ENCODE measurements at places on chromosomes 13 and 19. TPM values are rescaled to one million over a fixed set of nuclear protein-coding genes. Genes with fewer than 3 reads are reported as not detected.

DNA sequence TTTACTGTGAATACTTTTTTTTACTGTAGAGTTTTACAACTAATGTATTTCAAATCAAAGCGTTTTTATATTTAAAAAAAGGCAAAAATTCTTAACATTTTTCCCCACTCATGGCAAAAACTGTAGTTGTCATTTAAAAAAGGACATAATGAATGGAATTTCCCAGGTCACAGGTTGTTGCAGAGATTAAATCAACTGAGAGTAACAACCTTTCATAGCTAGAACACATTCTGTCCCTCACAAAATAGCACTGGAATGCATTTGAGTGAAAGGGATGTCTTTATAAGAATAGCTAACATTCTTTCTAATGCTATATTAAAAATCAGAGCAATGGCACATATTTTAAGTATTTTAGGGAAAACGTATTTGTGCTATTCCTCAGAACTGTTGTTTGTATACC, 1393.3 kb upstream of the ATXN8OS start:
- peak overlapping the region; percentile 86 for H3K27ac ChIP-seq
- no peak for DNase-seq
- no peaks in the 10 kb centered on the region for H3K36me3 ChIP-seq
- peaks cover 42% of the 10 kb centered on the region for H3K27me3 ChIP-seq
- H3K4me3 ChIP-seq = no peak overlapping the region

DNA sequence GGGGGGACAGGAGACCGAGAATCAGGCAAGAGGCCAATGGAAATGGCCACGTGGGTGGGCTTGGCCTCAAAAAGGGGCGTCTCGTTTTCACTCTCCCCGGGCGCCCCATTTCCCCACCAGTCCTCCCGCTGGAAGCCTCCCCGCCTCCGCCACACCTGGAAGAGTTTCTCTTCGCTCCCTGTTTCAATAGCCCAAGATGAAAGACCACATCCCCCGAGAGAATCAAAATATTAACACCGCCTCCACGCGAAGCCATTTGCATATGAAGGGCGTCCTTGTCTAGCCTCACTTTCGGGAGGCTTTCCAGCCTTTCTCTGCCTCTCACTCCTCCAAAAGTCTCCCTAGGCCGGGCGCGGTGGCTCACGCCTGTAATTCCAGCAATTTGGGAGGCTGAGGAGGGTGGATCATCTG, 691 bp upstream of the OLFM2 start:
- peak overlapping the region; percentile 58 for H3K27ac ChIP-seq
- peaks cover 10% of the 10 kb centered on the region for H3K27me3 ChIP-seq
- peak overlapping the region; percentile 64 for H3K4me3 ChIP-seq
- H3K36me3 ChIP-seq = peaks cover 4% of the 10 kb centered on the region
- peaks cover 29% of the 10 kb centered on the region for H3K4me1 ChIP-seq
- DNase-seq = peak; percentile 79

The ATP7B gene
- total RNA-seq = 11.8 TPM

DNA sequence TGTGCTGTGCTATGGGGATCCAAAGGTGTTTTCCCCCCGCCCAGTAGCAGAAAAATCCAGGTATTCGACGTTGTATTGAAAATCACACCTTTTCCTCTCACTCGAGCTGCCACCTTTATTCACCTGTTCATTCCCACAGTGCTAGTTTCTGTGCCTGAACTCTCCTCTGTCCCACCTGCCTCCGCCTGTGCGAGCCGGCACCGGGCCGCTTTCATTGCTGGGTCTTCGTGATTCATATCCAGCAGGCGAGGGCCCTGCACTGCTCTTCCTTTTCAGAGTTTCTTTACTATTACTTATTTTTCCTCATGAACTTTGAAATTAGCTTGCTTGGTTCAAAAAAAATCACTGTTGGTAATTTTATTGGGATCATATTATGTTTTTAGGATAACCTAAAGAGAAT, 42.4 kb upstream of the SOX1 start:
- no peaks in the 10 kb centered on the region for H3K4me1 ChIP-seq
- DNase-seq = no peak
- peaks cover 2% of the 10 kb centered on the region for H3K36me3 ChIP-seq
- peaks cover 9% of the 10 kb centered on the region for H3K27me3 ChIP-seq
- no peak overlapping the region for H3K27ac ChIP-seq

The KLK14 gene
- 1.1 TPM for total RNA-seq

The CYP2F1 gene
- 1.3 TPM for total RNA-seq

The DUS3L gene
- total RNA-seq = 30.6 TPM

The CABP5 gene
- total RNA-seq = not detected

DNA sequence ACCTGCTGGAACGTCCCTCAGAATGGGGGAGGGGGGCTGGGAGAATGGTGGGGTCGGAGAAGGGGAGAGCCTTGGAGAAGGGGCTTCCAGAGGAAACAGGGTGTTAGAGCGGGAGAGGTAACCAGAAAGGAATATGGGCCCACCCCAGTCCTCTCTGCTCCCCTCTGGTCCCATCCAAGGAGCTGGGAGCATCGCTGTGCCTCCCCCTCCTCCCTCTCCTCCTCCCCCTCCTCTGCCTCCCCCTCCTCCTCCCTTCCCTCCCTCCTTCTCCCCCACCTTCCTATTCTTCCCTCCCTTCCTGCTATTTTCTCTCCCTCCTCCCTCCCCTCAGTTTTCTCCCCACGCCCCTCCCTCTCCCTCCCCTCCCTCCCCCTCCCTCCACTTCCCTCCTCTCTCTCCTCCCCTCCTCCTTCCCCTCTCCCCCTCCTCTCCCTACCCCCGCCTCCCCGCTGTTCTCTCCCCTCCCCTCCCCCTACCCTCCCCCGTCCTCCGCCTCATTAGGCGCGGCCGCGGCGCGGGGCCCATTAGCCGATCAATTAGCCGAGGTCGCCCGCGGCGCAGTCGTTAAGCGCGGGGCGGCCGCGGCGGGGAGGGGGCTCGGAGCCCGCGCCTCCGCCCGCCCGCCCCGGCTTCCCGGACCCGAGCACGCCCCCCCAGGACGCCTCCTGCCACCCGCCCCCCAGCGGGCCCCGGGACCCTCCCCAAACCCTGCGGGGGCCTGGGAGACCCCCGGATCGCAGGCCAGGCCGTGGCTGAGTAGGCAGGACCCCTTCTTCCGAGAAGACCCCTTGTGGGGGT, 15.4 kb downstream of the TLE5 start:
- no peak for DNase-seq
- no peaks in the 10 kb centered on the region for H3K36me3 ChIP-seq
- peaks cover 38% of the 10 kb centered on the region for H3K27me3 ChIP-seq
- H3K27ac ChIP-seq = no peak overlapping the region
- peaks cover 29% of the 10 kb centered on the region for H3K4me1 ChIP-seq
- peak overlapping the region; percentile 82 for H3K4me3 ChIP-seq

- H3K36me3 ChIP-seq = peaks cover 54% of the 10 kb centered on the region
These were observed 4.7 kb downstream of the SLC1A5 start for GRCh38 chr19:46783670-46784069.

DNA sequence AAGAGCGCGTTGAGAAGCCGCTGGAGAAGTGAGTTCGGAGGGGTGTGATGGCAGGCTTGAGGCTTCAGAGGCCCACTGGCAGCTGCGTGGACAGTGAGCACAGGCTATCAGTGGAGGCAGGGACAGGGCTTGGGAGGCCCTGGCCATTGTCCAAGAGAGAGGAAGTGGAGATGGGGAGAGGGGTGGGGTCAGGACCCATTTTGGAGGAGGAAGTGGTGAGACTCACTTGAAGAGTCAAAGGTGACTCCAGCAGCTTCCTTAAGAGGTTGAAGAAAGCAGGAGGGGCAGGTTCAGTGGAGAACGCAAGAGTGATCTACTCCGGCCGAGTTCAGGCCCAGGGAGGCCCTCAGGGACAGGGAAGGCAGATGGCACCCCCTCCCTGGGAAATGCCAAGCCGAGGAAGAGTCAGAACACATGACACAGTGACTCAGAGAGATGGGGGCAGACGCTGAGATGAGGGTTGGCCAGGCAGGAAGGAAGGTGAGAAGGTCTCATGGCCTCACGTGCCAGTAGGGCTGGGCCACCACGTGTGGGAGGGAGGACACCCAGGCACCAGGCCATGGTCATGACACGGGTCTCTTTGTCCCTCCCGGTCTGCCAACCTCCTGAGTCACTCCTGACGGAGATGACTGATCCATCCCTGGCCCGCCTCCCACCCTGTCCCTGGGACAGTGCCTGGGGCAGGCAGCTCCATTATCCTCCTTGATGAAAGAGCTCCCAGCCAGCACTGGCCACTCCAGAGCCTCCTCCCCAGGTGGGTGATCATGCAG, 10.1 kb upstream of the CD22 start:
- H3K36me3 ChIP-seq = 0 out of 2 replicates have a peak, but pooled peaks cover 2% of the 10 kb centered on the region
- no peak overlapping the region for H3K4me3 ChIP-seq
- H3K4me1 ChIP-seq = no peaks in the 10 kb centered on the region
- peaks cover 8% of the 10 kb centered on the region for H3K27me3 ChIP-seq
- no peak overlapping the region for H3K27ac ChIP-seq

The PSG7 gene
- total RNA-seq = not detected

- H3K4me3 ChIP-seq = no peak overlapping the region
- DNase-seq = no peak
- no peaks in the 10 kb centered on the region for H3K27me3 ChIP-seq
- peaks cover 56% of the 10 kb centered on the region for H3K36me3 ChIP-seq
- H3K27ac ChIP-seq = peak overlapping the region; percentile 57
- H3K4me1 ChIP-seq = no peaks in the 10 kb centered on the region
These were observed 3.5 kb downstream of the USF2 start for GRCh38 chr19:35272122-35272719.

The TEX30 gene
- total RNA-seq = 8.4 TPM

The MISP gene
- total RNA-seq = 0.70 TPM

The EFNA2 gene
- 14.2 TPM for total RNA-seq

The GPC6 gene
- total RNA-seq = 24.3 TPM

- peaks cover 64% of the 10 kb centered on the region for H3K36me3 ChIP-seq
- H3K27ac ChIP-seq = no peak overlapping the region
- peaks cover 22% of the 10 kb centered on the region for H3K27me3 ChIP-seq
- H3K4me3 ChIP-seq = no peak overlapping the region
- no peaks in the 10 kb centered on the region for H3K4me1 ChIP-seq
These were observed 125.4 kb upstream of the USP29 start for GRCh38 chr19:56994251-56995017.

DNA sequence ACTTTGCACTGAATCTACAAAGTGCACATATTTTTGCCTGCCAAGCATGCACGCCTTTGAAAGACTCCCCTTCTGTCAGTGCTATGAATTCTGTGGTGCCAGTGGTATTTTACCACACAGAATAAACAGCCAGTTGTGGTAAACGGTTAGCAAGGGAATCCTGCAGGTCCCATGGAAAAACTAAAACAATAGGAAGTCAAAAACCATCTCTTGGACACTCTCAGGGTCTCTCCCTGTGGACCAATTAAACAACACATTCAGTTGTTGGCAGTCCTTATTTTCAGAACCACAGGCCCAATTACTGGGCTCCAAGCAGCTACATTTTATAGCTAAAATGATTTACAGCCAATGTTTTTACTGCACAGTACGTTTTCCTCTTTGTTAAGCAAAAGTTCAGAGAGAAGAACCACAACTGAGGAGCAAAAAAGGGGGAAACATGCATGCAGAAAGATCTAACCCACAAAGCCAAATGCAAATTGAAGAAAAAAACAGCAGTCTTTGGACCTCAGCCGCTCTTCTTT, 116.9 kb downstream of the KCTD12 start:
- no peaks in the 10 kb centered on the region for H3K36me3 ChIP-seq
- no peak overlapping the region for H3K4me3 ChIP-seq
- H3K27ac ChIP-seq = no peak overlapping the region
- no peaks in the 10 kb centered on the region for H3K27me3 ChIP-seq
- no peak for DNase-seq
- peaks cover 16% of the 10 kb centered on the region for H3K4me1 ChIP-seq

DNA sequence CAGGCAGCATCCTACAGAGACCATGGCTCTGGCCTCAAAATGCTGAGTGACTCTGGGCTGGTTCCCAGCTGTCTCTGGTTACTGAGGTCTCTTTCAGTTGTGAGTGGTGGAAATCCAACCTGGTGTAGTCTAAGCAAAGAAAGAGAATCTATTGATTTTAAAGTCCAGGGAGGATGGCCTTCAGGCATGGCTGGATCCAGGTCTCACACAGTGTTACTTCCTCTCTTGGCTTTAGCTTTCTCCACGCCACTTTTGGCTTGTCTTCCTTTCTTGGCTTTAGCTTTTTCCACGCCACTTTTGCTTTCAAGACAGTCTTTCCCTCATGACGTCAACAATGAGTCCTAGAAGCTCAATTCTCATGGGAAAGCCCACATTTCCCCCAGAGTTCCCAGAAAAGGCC, 4.1 kb downstream of the CYP4F3 start:
- DNase-seq = no peak
- no peak overlapping the region for H3K27ac ChIP-seq
- peaks cover 75% of the 10 kb centered on the region for H3K36me3 ChIP-seq
- no peak overlapping the region for H3K4me3 ChIP-seq

GRCh38 chr19:42401365-42402303, 11.5 kb upstream of the CNFN start:
- peaks cover 46% of the 10 kb centered on the region for H3K27me3 ChIP-seq
- peaks cover 26% of the 10 kb centered on the region for H3K4me1 ChIP-seq
- peak; percentile 89 for DNase-seq
- H3K36me3 ChIP-seq = 0 out of 2 replicates have a peak, but pooled peaks cover 2% of the 10 kb centered on the region
- H3K27ac ChIP-seq = peak overlapping the region; percentile 85
- H3K4me3 ChIP-seq = peak overlapping the region; percentile 77

GRCh38 chr13:40351537-40352379, 314.7 kb downstream of the FOXO1 start:
- no peak overlapping the region for H3K4me3 ChIP-seq
- H3K4me1 ChIP-seq = peaks cover 67% of the 10 kb centered on the region
- peaks cover 6% of the 10 kb centered on the region for H3K27me3 ChIP-seq
- no peaks in the 10 kb centered on the region for H3K36me3 ChIP-seq
- no peak overlapping the region for H3K27ac ChIP-seq

GRCh38 chr13:79393564-79394249, 12.3 kb downstream of the RBM26 start:
- H3K27me3 ChIP-seq = no peaks in the 10 kb centered on the region
- H3K27ac ChIP-seq = peak overlapping the region; percentile 40
- no peak overlapping the region for H3K4me3 ChIP-seq
- DNase-seq = no peak
- H3K36me3 ChIP-seq = peaks cover 33% of the 10 kb centered on the region

DNA sequence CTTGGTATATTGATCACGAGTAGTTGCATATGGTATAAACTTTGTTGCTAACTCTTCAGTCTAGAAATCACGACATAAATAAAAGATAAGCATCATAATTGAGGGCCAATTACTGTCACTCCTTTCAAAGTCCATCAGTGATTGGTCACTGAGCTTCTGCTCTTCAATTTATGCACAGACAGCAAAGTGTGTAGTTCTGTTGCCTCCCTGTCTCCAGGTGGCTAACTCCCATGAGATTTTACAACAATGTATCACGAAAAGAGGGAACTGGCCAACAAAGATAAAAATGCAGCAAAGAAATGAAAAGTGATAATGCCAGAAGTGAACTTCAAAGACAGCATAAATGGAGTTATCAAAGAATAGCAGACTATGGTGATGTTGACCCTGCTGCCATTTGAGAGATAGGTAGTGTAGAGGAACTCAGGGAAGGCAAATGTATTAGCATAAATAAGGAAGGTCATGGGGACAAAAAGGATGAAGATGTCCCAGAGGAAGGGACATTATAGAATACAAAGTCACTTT, 12.7 kb upstream of the TNFSF14 start:
- no peak for DNase-seq
- peaks cover 3% of the 10 kb centered on the region for H3K4me1 ChIP-seq
- H3K27ac ChIP-seq = no peak overlapping the region

The ZBTB7A gene
- total RNA-seq = 24.6 TPM

- no peaks in the 10 kb centered on the region for H3K27me3 ChIP-seq
- H3K4me3 ChIP-seq = no peak overlapping the region
- H3K4me1 ChIP-seq = peaks cover 7% of the 10 kb centered on the region
- DNase-seq = no peak
- H3K36me3 ChIP-seq = peaks cover 9% of the 10 kb centered on the region
These were observed 20.9 kb downstream of the FCHO1 start for GRCh38 chr19:17772172-17772571.

The FAM124A gene
- total RNA-seq = 41.2 TPM

Measured in WTC11 (cell line).